Ovary (tissue), 10 donors: ENCODE measurements at places on chromosomes 1 and 21. TPM values are rescaled to one million over a fixed set of nuclear protein-coding genes. Genes with fewer than 3 reads are reported as not detected.

DNA sequence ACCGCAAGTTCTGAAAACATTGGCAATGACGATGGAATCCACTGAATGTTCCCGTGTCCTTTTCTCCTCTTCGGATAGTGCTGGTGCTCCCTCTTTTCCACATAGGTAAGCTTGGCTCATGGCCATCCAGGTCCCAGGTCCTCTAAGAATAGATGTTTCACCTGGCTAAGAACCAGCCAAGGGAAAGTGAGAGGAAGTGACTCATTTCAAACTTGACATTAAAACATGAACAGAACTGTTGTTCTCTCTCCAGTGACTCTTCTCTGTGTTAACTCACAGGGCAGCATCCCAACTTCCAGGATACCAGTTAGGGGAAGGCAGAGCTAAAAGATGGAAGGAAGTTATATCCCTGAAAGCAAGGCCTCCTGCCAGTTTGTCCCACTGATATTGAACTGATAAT, 493.8 kb upstream of the CHRM3 start:
- DNase-seq, result no peak

The FMO2 gene
- 7.9 TPM for total RNA-seq

- DNase-seq, result peak; percentile 59
Observed at GRCh38 chr1:88985032-88985431, 7.4 kb downstream of the KYAT3 start.

The LCA5L gene
- 1.4 TPM for total RNA-seq

DNA sequence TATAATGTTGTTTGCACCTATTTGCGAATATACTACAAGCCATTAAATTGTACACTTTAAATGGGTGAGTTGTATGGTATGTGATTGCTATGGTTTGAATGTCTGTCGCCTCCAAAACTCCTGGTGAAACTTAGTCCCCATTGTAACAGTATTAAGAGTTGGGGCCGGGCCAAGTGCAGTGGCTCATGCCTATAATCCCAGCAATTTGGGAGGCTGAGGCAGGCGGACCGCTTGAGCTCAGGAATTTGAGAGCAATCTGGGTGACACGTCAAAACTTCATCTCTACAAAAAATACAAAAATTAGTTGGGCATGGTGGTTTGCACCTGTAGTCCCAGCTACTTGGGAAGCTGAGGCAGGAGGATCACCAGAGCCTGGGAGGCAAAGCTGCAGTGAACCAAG, 12.0 kb upstream of the SIM2 start:
- DNase-seq, result no peak

- DNase-seq, result no peak
Observed at GRCh38 chr1:55212349-55213150, 2.6 kb downstream of the USP24 start.

The PGLYRP3 gene
- not detected for total RNA-seq

The AVPR1B gene
- total RNA-seq, result not detected

The TRAF5 gene
- 17.7 TPM for total RNA-seq

GRCh38 chr1:205168291-205168690, 43.2 kb downstream of the DSTYK start:
- no peak for DNase-seq

GRCh38 chr1:47774986-47775834, 222.0 kb downstream of the TRABD2B start:
- no peak for DNase-seq

- no peak for DNase-seq
Observed at GRCh38 chr1:160403244-160403643, 2.9 kb downstream of the VANGL2 start.

GRCh38 chr21:38777015-38777414, 28.7 kb upstream of the ETS2 start:
- no peak for DNase-seq

The FNDC5 gene
- 5.4 TPM for total RNA-seq

GRCh38 chr21:16194095-16194787, 464.5 kb downstream of the USP25 start:
- peak; percentile 59 for DNase-seq

- DNase-seq, result no peak
Observed at GRCh38 chr1:245277276-245277675, 122.5 kb downstream of the KIF26B start.

DNA sequence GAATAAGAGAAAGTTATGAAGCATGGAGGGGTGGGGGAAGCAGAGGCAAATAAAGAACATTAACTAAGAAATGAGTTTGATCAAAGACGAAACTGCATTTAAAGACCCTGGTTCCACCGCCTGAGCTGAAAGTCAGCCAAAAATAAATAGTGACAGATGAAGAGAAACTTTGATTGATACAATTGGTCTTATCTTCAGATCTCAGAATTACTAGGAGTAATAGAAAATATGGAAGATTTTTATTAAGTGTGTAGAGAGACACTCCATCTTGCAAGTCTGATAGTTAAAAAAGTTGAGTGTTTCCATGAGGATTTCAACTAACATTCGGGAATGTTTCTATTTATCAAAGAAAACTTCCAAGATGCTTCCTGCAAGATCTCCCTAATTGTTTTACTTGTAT, 418.2 kb upstream of the ADGRL2 start:
- no peak for DNase-seq

DNA sequence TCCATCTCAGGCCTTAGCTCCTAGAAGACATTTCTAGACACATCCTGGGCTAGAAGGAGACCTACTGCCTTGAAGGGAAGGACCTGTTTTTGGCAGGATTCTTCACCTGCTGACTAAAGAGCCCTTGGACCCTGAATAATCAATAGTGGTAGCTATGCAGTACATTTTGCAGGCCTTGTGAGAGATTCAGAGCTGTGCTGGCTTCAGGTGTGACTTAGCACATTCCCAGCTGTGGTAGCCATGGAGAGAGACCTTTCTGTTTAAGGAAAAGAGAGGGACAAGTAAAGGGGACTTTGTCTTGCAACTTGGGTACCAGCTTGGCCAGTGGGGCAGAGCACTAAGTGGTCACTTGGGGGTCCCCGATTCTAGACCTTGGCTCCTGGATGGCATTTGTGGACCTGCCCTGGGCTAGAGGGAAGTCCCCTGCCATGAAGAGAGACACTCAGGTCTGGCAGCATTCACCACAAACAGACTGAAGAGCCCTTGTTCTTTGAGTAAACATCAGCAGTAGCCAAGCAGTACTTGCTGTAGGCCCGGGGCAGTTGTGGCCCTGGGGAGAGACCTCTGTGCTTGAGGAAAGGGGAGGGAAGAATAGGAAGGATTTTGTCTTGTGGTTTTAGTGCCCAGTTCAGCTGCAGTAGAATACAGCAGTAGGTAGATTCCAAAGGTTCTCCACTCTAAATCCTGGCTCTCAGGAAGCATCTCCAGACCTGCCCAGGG, 26.2 kb upstream of the CD1A start:
- no peak for DNase-seq

The FAM72C gene
- total RNA-seq, result 0.37 TPM

The RC3H1 gene
- 33.8 TPM for total RNA-seq

The IPP gene
- 11.8 TPM for total RNA-seq

GRCh38 chr1:223393275-223394214, at the start of gene CCDC185:
Gene CCDC185 (plus strand): TSS chr1:223393415. CDS start chr1:223393476, 61 bp downstream.
- no peak for DNase-seq

The GSTM1 gene
- total RNA-seq, result not detected
